HS-27A (cell line): ENCODE measurements at places on chromosomes 11 and 22.

DNA sequence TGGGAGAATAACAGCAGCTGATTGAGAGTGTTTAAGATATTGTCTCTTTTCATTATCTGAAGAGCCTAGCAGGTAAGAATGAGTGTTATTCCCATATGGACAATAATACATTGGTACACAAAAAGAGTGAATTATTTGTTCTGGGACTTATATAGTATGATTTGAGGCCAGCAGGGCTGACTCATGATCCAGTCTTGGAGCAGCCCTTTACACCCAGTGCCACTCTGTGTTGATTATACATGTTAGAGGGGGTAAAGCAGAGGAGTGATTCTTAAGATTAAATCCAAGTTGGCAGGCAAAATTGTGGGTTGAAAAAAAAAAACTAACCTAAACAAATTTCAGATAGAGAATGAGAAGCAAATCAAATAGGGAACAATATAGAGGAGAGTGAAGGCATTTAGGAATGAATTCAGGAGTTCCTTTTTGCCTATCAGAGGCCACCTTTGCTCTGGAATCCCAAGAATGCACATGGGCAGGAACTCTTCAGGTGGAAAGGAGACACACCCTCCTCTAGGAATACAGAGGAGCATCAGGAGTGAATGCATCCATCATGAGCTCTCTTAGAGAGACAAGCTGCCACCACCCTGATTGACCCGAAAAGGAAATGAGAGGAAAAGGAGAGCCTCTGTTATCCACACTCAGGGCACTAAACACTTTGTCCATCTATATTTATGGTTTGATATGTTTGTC is 19.2 kb upstream of the MRGPRX1 start:
- no peak for DNase-seq

DNA sequence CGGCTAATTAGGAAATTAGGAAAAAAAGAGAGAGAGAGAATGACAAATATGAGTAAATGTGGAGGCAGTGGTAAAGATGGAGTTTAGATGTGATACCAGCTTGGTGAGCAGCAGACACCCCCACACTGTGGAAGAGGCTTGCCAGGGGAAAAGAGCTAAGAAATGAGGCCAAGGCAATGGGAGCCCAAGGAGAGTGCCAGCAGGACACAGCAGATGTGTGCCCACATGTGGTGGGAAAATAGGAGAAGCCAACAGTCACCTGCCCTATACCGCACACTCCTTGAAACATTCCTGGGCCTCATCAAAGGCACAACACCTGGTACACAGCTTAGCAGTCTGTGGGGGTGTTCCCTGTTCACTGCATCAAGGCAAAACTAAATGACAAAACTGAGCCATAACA is 104.9 kb downstream of the FAM76B start:
- DNase-seq = no peak

- DNase-seq = no peak
These were observed 541.2 kb upstream of the API5 start for GRCh38 chr11:42770444-42771065.

GRCh38 chr11:16191212-16191867 is 165.0 kb downstream of the SOX6 start:
- no peak for DNase-seq

DNA sequence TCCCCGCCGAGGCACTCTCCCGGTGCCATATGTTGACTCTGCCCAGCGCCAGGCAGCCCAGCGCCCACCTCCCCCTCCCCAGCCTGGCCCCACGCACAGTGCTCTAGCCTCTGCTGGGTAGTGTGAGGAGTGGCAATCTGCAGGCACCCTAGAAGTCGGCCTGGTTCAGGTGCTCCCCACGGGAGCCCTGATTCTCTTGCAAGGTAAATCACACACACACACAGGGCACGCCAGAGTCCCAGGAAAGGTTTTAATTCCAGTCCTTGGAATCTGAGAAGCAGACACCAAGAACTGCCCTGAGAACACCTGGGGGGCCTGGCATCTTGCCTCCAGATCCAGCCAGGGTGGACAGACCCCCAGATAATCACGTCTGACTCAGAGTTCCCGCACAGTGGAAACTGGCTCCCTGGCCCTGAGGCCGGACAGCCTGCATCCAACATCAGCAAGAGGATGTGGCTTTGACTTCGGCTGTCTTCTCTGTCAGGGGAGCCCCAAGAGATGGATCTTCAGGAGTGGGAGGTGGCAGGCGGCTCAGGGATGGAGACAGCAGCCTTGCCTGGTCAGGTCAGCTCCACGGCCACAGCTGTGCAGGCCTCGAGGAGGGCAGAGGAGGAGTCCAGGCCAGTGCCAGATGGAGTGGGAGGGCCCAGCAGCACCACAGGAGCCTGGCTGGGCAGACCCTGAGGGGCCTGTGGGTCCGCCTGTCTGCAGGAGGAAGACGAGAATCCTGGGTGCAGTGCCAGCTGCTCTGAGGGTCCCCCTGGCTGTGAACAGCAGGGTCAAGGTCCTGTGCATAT is 1.1 kb upstream of the RIN1 start:
- no peak for DNase-seq

DNA sequence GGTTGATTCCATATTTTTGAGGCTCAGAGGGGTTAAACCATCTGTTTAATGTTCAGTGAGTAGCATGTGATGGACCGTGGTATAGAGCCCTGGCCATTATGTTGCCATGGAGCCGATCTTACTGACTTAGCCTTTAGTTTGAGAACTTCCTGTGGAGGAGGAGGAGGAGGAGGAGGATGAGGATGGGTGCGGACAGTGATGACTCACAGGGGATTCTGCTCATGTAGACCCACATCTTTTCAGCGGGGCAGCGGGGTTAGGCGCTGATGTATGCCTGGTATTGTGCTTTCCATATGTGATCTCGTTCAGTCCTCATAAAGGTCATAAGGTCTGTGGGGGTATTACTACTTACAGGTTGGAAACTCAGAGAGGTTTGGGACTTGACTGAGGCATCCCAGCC is 13.9 kb downstream of the STX3 start:
- DNase-seq = no peak

GRCh38 chr11:76371170-76371569 is 9.8 kb downstream of the THAP12 start:
- DNase-seq = no peak

DNA sequence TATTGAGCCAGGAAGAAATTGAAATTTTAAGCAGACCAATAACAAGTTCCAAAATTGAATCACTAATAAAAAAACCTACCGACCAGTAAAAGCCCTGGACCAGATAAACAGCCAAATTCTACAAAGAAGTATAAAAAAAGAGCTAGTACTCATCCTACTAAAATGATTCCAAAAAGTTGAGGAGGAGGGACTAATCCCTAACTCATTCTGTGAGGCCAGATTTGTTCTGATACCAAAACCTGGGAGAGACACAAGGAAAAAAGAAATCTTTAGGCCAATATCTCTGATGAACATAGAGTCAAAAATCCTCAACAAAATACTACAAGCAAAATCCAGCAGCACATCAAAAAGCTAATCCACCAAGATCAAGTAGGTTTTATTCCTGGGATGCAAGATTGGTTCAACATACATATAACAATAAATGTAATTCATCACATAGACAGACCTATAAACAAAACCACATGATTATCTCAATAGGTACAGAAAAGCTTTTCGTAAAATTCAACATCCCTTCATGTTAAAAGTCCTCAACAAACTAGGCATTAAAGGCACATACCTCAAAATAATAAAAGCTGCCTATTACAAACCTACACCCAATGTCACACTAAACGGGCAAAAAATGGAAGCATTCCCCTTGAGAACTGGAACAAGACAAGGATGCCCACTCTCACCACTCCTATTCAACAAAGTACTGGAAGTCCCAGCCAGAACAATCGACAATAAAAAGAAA is 13.1 kb downstream of the OR52A5 start:
- no peak for DNase-seq

DNA sequence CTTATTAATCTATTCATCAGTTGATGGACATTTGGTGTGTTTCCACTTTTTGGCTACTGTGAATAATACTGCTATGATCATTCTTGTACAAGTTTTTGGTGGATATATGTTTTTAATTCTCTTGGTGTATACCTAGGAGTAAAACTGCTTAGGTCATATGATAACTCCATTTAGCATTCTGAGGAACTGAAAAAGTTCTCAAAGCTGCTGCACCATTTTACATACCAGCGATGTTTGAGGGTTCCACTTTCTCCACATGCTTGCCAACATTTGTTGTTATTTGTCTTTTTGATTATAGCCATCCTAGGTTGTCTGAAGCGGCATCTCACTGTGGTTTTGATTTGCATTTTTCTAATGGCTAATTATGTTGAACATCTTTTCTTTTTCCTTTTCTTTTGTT is 4.1 kb upstream of the ACER3 start:
- no peak for DNase-seq

GRCh38 chr22:45163099-45163450 is 650 bp upstream of the NUP50 start:
- no peak for DNase-seq

- no peak for DNase-seq
These were observed 135.7 kb downstream of the TMEM135 start for GRCh38 chr11:87173185-87174039.

DNA sequence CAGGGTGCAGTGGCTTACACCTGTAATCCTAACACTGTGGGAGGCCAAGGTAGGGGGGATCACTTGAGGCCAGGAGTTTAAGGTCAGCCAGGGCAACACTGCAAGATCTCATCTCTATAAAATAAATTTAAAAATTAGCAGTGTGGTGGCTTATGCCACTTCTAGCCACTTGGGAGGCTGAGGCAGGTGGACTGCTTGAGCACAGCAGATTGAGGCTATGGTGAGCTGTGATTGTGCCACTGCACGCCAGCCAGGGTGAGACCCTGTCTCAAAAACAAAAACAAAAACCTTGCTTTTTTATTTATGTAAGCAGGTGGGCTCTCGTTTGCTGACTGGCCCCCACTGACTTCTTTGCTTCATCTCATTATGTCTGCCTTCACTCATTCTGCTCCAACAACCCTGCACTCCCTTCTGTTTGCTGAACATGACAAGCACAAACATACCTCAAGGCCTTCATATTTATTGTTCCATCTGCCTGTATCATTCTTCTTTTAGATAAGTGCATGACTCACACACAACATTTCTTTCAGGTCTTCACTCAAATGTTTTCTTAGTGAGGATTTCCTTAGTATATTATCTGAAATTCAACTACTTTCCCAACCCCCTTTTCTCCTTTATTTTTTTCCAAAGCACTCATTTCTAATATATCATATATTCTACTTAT is 32.4 kb upstream of the CLNS1A start:
- no peak for DNase-seq

- DNase-seq = no peak
These were observed 13.7 kb downstream of the SMIM38 start for GRCh38 chr11:69169479-69169878.

- DNase-seq = no peak
These were observed 21.1 kb downstream of the FAM118B start for GRCh38 chr11:126232683-126233082.

DNA sequence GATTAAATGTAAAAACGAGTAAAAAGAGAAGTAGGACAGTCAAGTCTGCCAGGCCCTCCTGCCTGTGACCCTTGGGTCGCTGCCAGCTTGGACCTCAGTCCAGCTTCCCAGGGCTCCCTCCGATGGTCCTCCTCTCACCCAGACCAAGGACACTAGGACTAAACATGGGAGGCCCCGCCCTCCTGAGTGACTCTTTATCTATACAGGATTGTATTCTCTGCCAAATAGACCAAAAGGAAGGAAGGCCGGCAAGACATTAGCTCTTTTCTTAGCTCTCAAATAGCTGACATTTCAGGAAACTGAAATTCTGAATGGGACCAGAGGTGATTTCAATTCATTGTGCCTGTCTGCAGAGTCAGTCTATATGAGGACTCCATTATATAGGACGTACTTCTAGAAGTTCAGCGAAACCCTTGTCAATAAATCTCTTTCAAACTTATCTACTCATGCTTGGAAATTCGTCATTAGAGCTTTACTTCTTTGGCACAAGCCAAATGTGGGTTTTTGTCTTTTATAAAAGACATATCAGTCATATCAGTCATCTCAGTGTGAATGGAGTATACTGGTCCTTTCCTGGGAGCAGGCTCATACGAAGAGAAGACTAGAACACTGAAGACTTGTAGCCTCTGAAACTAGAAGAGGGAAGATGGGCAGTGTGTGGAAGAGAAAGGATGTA is 28.5 kb downstream of the ADORA2A start:
- no peak for DNase-seq

DNA sequence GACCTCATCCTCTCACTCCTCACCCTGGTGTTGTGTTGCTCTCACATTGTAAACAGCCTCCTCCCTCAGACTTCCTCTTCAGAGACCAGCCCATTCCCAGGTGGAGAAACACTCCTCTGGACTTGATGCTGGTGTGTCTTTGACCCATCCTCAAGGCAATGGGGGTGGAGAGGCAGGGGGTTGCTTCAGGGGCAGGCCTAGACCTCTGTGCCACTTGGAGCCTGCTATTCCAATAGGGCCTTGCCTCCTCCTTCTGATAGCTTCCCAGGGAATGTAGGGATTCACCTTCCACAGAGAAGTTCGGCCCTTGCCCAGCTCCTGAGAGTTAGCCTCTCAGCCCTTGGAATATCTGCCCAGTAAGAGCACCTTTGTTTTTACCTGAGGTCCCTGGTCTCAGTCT is 606.6 kb upstream of the CADM1 start:
- DNase-seq = no peak

- no peak for DNase-seq
These were observed 3.4 kb upstream of the SMTN start for GRCh38 chr22:31077681-31078080.

- DNase-seq = no peak
These were observed 145.5 kb downstream of the RBFOX2 start for GRCh38 chr22:35883031-35883620.

GRCh38 chr11:47593492-47593933 is 698 bp downstream of the C1QTNF4 start:
- no peak for DNase-seq

DNA sequence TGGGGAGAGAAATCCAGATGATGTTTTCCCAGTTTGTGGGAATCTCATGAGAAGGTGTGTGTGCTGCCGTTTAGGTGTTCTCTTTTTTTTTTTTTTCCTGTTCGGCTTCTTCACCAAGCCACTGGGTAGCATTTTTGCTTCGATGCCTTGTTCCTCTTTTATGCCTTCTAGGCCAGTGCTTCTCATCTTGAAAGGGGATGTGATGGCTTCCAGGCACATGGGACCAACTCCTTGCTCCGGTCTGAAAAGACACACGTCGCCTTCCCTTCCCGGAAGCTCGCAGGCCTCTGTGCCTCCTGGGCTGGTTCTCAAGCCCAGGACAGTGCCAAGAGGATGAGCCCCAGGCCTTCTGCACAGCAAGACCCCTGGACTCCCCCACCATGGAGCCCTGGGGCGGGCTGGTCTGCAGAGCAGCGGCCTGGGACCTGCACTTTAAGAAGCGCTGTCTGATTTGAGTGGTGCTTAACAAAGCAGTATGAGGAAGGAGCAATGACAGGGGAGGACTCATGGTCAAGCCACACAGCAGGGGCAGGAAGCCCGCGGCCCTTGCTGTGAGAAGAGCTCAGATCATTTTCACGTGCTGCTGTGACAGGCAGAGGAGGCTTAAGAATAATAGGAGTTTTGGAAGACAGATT is 158.8 kb downstream of the MPPED1 start:
- DNase-seq = no peak

- DNase-seq = no peak
These were observed 42.5 kb downstream of the CERK start for GRCh38 chr22:46695346-46696228.
